ENCODE measurements at places on chromosomes 1 and 21. TPM values are rescaled to one million over a fixed set of nuclear protein-coding genes. Genes with fewer than 3 reads are reported as not detected.

Gene EVA1B
- 225 TPM for total RNA-seq

Gene TMPRSS15
- not detected for total RNA-seq

Gene MMEL1
- total RNA-seq = under 0.01 TPM

Gene OR2T29
- not detected for total RNA-seq

Gene MYOG
- total RNA-seq = not detected

Gene GJA9
- not detected for total RNA-seq

Gene CTSS
- total RNA-seq = 2.3 TPM

Gene THEM5
- 0.17 TPM for total RNA-seq

Gene BMP8A
- total RNA-seq = not detected

Gene IGSF8
- 16.0 TPM for total RNA-seq

Gene CYYR1
- total RNA-seq = 0.15 TPM

Gene LCE3D
- total RNA-seq = not detected

Data from smooth muscle cell of trachea (primary cell).